ENCODE measurements at places on chromosomes 13 and 19.

DNA sequence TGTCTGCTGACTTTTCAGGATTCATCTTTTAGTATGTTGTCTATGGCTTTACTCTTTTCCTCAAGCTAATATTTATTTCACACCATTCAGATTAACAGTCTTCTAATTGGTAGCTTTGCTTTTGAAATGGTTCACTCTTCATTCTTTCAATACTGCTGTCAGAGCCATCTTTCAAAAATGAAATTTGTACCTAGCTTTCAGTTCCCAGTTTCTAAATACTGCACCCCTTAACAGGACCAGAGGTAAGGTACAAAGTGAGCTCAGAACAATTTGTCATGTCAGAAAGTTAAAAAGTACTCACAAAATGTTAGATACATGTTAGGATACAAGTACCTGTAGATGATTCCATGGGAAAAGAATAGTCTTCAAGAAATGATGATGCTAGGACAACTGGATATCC lies 83.0 kb downstream of the FNDC3A start:
- no peak for DNase-seq

GRCh38 chr19:33401683-33402420 lies 28.3 kb downstream of the CEBPG start:
- DNase-seq: no peak

DNA sequence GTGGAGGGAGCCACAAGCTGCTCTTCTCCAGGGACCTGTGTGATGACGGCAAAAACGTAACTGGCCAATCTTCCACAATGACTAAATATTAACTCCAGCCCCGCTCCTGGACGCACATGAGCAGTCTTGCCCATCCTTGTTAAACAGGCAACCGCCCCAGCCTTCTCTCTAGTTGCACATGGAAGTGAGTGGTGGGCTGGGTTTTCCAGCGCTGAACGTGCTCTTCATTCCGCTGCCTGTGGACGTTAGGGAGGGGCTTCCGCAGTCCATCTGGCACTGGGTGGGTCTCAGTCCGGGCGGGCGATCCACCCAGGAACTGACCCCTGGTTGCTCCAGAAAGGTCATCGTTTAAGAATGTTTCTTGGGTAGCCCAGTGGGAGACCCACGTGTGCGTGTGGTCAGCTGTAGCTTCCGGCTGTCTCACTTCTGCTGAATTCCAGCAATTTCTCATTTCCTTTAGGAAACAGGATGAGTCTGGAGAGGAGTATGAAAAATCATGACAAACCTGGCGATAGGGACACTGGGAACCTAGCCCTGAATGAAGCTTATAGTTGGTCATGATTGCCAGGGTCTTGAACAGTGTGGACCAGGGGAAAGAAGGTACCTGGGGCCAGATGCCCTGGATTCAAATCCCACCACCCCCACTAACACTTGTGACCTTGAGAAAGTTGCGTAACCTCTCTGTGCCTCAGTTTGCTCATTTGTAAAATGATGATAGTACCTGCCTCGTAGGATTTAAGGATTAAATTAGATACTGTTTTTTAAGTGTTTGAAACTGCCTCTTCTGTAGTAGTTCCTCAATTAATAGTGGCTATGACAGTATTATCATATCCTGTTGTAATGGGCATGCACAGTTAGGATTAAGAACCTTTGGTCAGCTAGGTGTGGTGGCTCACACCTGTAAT lies 92.6 kb downstream of the SIPA1L3 start:
- peak; percentile 95 for DNase-seq

DNA sequence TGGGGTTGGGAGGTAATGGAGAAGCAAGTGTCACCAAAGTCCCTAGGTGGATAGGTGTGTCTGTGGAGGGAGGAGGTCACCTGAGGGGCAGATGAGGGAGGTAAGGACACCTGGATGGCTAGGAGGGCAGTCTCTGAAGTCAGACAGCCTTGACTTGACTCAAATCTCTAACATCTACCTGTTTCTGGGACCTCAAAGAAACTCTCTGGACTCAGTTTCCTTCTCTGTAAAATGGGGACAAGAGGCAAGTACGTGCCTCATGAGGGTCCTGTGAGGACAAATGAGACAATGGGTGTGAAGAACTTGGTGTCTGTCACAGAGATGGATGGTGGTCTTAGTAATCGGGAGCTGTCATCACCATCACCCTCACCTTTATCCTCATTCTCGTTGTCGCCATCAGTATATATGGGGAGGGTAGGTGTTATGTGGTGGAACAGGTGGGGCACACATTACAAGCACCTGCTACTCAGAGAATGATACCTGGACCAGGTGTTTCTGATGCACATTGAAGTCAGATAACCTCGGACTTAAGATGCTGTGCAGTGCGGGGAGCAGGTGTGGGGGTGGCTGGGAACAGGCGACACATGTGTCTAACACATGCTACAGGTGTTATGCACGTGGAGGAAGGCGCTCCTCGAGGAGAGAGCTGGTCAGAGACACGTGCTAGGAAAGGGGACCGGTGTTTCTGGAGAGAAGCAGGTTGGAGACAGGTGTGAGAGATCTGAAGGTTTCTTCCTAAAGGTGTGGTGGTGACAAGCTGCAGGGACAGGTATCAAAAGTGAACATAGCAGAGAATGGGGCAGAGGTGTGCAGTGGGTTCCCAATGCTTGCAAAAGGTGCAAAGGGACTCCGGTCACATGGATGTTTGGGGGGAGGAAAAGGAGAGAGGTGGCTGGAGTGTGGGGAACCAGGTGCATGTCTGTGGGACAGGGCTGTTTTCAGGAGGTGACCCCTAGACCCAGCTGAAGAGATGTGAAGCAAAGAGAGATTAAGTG lies 3.8 kb downstream of the ERFL start:
- no peak for DNase-seq

GRCh38 chr13:100584896-100585295 lies 3.7 kb downstream of the GGACT start:
- DNase-seq: no peak

DNA sequence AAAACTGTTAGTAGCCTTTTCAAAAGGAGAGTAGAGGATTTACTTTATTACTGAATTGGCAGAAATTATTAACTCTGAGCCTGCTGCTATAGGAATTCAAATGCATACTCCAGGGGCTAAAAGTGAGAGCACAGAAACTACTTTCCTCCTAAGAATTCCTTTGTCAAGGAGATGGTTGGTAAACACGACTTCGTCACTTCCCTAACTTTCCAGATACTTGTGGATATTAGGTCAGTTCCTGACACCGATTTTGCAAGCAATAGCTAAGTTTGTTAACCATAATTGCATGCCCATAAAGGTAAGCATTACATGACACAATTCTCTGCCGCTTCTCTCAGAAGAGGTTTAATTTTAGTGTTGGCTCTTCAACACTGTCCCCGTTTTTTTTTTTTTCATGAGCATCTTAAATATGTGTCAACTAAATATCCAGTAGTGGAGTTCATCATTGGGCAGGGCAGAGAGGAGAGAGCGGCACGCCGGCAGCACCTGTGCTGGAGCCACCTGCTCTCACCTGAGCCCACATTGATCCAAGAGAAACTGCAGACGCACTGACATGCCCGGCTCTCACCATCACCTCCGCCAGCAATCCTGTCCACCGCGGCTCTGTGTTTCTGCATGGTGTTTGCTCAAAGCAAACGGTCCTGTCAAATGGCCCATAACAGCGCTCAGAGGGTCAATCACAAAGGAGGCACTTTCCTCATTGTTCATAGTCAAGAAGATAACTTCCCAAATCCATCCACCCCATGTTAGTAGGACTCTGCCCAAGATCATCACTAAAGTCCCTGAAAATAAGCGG lies 2.6 kb downstream of the MED26 start:
- no peak for DNase-seq

- DNase-seq: peak; percentile 86
Measured at GRCh38 chr13:97339019-97339987, 94.7 kb upstream of the RAP2A start.

- no peak for DNase-seq
Measured at GRCh38 chr19:33055718-33056117, 9.0 kb downstream of the RHPN2 start.

DNA sequence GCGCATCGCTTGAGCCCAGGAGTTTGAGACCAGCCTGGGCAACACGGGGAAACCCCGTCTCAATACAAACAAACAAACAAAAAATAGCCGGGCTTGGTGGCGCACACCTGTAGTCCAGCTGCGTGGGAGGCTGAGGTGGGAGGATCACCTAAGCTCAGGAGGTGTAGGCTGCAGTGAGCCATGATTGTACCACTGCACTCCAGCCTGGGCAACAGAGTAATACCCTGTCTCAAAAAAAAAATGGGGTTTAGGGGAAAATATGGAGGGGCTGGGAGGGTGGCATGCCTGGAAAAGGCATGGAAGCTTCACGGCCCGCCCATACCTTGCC lies 1.9 kb upstream of the ISYNA1 start:
- DNase-seq: no peak

DNA sequence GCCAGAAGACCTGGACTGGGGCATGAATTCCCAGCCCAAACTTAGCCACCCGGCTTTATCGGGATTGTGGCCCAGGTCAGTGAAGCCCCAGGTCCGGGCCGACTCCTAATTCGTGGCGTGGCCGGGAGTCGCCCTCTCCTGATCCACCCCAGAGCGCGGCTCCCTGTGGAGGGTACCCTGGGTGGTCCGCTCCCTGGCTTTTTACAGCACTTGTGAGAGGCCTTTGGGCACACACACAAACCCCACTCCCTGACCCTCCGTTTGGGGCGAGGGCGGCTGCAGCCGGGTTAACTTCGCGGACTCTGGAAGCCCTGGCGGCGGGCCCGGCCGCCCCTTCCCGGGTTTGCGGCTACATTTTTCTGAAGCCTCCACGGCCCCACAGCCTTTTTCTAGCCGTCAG lies 56.4 kb downstream of the ZNF568 start:
- DNase-seq: no peak

- no peak for DNase-seq
Measured at GRCh38 chr19:55855160-55855559, 18.8 kb downstream of the NLRP4 start.

GRCh38 chr13:109002934-109003333 lies 373.5 kb downstream of the MYO16 start:
- no peak for DNase-seq

DNA sequence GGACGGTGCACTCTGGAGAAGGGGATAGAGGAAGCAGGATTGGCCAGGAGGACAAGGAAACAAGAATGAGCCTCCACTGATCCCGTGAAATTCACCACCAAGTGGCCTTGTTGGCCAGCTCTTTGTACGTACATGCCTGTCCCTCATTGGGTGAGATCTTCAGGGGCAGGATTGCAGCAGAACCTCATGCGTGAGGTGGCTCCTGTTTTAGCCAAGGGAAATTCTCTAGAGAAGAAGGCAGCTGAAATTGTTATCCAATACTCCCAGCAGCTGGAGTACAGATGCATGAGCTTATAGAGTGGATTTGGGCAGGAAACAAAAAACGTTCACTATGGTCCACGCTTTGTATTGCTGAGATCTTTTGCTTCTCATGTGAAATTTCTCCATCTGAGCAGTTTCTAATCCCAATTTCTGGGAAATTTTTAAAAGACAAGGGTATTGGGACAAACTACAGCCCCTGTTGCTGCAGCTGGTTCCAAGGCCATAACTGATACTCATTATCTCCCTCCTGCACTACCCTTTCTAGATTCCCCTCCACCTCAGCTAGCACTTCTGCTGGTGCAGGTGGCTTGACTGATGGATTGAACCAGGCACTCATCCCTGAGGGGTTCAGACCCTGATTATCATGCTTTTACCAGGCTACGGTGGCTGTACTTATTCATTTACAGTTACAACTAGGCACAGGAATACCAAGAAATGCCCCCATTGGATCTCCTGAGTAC lies 3.9 kb upstream of the RNF6 start:
- DNase-seq: no peak

DNA sequence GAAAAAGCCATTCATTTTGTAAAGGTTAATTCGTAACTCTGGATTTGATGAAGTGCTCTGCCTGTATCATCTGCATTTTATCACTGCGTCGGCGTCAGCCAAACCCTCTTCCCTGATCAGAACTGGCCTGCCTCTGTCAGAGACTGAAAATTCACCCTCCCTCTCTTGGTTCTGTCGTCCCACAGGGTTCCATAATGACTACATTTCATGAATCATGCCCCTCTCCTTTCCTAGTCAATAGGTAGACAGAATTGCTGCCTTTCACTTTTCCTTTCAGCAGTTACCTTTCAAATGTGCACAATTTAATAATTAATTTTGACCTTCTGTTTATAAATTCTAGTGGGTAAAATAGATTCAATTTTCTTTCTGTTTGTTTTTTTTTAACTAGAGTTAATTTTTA lies 423.4 kb downstream of the RFC3 start:
- DNase-seq: no peak

DNA sequence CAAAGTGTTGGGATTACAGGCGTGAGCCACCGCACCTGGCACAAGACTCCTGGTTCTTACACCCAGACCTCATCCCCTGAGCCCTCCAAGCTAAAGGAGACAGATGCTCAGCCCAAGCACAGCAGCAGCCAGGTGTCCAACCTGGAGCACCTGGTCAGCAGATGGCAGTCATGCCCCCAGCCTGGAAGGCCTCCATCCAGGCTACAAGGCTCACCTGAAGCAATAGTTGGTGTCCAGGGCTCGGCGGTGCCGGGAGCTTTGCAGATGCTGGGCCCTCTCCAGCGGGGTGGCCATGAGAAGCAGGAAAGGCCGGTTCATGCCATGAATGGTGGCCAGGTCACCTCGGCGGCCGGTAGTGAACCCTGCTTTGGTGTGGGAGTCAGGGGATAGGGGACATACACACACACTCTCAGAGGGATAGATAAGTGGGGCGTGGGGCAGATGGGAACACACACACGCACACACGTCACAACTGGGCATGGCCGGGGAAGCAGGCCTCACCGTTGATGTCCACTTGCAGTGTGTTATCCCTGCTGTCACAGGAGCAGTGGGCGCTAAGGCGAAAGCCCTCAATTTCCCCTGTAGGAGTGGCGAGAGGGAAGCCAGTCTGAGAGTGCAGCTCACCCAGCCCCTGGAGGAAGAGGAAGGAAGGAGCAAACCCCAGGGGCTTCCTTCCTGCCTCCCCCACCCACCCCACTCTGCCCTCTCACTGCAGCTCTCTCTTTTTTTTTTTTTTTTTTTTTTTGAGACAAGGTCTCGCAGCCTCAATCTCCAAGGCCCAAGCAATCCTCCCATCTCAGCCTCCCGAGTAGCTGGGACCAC lies 11.8 kb downstream of the TGFB1 start:
- no peak for DNase-seq

DNA sequence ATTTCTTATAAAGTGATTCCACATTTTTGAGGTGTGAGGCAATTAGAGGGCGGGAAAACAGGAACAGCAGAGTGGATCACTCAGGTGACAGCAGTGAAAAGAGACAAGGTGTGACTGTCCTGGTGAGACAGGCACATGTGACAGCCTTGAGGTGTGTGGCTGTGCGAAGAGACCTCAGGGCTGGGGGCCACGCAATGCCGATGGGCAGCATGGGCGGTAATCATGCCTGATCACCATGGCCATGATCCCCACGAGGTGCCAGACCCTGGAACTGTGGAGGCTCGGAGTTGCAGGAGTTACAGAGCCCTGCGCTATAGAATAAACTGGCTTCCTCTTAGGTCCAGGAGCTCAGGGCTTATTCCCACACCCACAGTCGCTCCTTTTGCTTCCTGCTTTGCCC lies 2.0 kb downstream of the SPACA6 start:
- no peak for DNase-seq
